ENCODE measurements at places on chromosomes 4 and X. TPM values are rescaled to one million over a fixed set of nuclear protein-coding genes. Genes with fewer than 3 reads are reported as not detected.
A peak's percentile ranks its signal among the peaks of the same experiment; 100 is the strongest.

The UGT2A1 gene
- 0.10 TPM for polyA plus RNA-seq

The TMEM150C gene
- 1.3 TPM for polyA plus RNA-seq

DNA sequence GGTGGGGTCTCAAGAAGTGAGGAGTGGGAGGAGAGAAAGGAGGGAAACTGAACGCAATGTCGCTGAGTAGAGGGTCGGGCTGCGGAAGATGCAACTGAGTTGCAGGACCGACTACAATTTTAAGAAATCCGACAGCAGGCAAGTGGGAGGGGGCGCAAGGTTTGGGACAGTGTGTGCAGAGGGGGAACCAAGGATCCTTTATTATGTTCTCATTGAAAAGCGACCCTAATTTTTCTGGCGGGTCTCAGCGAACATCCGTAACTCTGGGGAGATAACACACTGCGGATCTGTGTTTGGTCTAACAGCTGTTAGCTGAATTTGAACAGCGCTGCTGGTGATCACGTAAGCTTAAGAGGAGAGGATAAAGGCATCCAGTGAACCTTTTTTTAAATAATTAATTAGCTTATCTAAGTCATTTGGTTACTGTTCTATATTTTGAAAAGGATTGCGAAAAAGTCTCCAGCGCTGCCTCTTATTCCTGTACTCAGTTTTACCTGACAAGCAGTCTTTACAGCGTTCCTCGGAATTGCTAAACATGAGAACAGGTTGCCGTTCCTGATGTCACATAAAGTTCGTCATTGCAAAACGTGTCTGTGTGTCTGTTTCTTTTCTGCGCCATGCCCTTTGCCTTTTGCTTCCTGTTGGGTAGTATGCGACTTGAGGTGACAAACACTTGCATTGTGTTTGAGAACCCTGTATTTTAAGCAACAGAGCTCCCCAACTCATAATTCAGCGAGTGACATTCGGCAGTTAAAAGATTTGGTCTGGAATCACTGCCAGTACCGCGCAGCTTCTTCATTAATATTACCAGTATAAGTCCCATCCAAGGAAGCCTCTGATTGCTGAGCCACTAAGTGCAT, 1.3 kb downstream of the HTR2C start:
- DNase-seq = no peak

- DNase-seq = no peak
These were observed 18.0 kb downstream of the PPEF1 start for GRCh38 chrX:18725310-18725943.

The ADGRG4 gene
- polyA plus RNA-seq = not detected

DNA sequence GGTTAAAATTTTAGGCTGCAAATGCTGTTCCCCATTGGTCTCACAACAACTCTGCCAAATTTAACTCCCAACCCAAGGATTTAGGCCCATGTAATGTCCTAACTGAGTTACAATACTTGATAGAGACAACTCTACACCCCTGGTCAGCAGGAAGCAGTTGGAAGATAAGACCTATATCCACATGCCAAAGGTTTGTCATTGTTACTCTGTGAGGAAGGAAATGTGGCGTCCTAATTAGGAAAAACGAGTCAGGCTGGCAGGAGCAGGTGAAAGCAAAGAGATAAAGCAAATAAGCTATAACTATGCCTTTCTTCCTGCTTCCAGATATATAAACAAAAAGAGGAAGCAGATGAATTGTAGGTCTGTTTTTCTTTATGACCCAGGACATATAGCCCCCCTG, 69.1 kb downstream of the SPIN4 start:
- no peak for DNase-seq

DNA sequence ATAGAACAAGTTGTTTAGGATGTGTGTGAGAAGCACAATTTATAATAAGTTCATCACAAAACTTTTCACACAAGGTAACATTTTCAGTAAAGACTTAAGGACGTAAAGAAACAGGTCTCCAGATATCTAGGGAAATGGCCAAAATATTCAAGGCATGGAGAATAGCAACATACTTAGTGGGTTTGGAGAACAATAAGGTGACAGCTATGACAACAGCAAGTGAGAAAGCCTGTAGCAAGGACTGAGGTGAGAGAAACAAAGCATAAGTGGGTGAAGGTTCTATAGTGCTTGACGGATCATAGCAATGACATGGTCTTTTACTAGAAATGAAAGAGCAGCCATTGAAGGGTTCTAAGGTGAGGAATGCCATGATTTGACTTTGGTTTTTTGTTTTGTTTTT, 1337.3 kb downstream of the PCDH18 start:
- DNase-seq = no peak

The ZNF630 gene
- 1.2 TPM for polyA plus RNA-seq

The FAAH2 gene
- 0.23 TPM for polyA plus RNA-seq

The RBM47 gene
- 6.8 TPM for polyA plus RNA-seq

GRCh38 chr4:79367096-79367495, 40.9 kb downstream of the GK2 start:
- DNase-seq = no peak

The MAGEB1 gene
- polyA plus RNA-seq = not detected

- DNase-seq = no peak
These were observed 5.4 kb downstream of the IGBP1 start for GRCh38 chrX:70138622-70139021.

GRCh38 chr4:113382704-113383103, 333.3 kb downstream of the ANK2 start:
- DNase-seq = no peak

The PDCL2 gene
- not detected for polyA plus RNA-seq

The PCDH19 gene
- polyA plus RNA-seq = 0.02 TPM

The PALLD gene
- polyA plus RNA-seq = 33.0 TPM

- no peak for DNase-seq
These were observed 34.4 kb downstream of the AFAP1 start for GRCh38 chr4:7904952-7905915.

DNA sequence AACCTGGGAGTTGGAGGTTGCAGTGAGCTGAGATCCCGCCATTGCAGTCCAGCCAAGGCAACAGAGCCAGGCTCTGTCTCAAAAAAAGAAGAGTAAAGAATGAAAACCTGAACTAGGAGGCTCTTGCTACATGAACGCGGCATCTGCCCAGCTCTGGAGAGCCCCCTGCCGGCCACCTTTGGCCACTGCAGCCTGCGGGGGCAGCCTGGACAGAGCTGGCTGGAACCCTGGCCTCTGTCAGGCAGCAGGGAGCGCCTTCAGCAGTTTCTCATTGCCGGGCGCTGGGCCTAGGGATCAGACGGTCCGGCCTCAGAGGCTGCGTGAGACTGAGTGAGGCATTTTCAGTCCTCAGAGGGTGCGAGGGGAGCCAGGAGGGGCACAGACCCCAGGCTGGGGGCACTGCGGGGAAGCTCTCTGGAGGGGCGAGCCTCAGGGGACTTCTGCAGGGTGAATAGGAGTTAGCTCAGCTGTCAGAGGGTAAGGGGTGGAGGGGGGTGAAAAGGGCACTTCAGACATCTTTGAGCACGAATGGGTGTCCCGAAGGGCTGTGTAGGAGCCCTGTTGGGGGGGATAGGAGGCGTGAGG, 17.5 kb downstream of the DOK7 start:
- DNase-seq = peak; percentile 92

The GABRG1 gene
- not detected for polyA plus RNA-seq

DNA sequence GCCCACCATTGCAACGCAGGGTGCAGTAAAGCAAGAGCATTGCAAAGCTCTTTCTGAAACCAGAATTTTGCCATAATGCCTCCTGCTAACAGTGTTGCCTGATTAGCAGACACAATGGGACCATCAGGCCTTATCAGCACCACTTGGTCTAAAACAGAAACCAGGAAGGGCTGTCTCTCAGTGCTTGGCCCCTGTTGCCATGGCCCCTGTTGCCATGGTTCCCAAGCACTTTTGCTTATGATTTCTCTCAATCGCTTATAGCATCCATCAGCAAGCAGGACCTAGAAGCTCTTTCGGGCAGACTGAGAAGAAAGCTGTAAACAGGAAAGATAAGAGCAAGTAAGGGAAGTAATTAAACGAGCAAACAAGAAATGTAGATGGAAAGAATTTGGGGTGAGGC, 36.8 kb downstream of the RTL5 start:
- peak; percentile 90 for DNase-seq

The ERAS gene
- polyA plus RNA-seq = 0.06 TPM

DNA sequence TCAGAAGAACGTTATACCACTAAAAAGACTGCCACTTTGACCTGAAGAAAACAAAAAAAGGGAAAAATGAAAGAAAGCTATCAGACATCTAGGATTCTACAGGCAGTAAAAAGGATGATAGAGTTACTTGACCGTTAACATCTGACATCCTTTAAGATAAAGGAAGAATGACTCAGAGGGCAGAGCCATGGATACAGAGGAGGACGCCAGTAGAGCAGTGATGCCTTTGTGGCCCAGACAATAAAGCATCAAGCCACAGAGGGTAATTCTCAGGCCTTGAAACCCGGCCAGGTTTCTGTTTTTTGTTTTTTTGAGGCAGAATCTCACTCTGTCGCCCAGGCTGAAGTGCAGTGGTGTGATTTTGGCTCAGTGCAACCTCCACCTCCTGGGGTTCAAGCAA, 9.5 kb upstream of the BEX1 start:
- no peak for DNase-seq

DNA sequence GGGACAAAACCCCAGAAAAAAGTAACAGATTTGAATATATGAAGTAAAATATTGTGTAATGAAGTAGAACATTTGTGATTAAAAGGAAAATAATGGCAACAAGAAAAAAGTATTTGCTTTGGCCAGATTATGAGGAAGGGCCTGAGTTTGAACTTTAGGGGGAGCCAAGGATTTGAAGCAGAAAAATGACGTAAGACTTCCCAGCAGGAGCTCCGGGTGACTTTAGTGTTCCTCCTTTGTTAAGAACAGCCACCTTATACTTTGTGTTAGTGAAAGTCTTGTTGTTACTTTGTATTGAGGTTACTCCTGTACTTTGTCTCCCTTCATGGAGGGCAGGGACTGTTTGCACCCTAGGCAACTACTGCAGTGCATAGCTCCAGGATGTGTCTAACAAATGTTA, 41.1 kb downstream of the DCUN1D4 start:
- DNase-seq = no peak

The HSFX3 gene
- polyA plus RNA-seq = not detected

DNA sequence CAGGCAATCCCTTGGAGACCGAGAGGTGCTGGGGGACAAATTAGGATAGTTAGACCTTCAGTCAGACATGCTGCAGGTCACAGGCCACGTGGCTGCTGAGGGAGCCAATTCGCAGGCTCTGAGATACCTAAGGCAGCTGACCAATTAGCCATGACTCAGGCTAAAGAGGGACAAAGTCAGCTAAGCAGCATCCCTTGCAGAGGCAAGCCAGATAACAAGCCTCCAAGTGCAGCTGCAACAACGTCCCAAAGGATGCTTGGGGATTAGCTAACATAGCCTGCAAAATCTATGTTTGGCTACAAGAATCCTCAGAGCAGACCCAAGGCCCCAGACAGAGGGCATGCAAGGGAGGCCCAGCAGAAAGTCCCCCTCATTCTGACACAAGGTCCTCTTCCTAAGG, 93.5 kb downstream of the SEL1L3 start:
- DNase-seq = no peak

Data from SK-N-SH (cell line).